T-helper 17 cell (primary cell): ENCODE measurements at places on chromosomes 1 and 21. TPM values are rescaled to one million over a fixed set of nuclear protein-coding genes. Genes with fewer than 3 reads are reported as not detected.

The ZFYVE9 gene
- total RNA-seq = 3.7 TPM

The SPRR3 gene
- not detected for total RNA-seq

The OR14K1 gene
- total RNA-seq = not detected

The ADAMTS1 gene
- total RNA-seq = not detected

The ACTN2 gene
- total RNA-seq = not detected

The PLPPR4 gene
- not detected for total RNA-seq

The FCRL2 gene
- total RNA-seq = 0.44 TPM

The LGR6 gene
- total RNA-seq = 0.13 TPM

The GLUL gene
- 106 TPM for total RNA-seq

The RUNX3 gene
- 186 TPM for total RNA-seq

The GBP6 gene
- total RNA-seq = 0.23 TPM

The TSSK3 gene
- total RNA-seq = not detected

The TXNIP gene
- 567 TPM for total RNA-seq

GRCh38 chr1:183419399-183419798 is 1.2 kb upstream of the NMNAT2 start:
- H3K4me3 ChIP-seq = no peak overlapping the region
- peaks cover 20% of the 10 kb centered on the region for H3K4me1 ChIP-seq
- DNase-seq = no peak
- peaks cover 72% of the 10 kb centered on the region for H3K27me3 ChIP-seq
- peaks cover 3% of the 10 kb centered on the region for H3K36me3 ChIP-seq

DNA sequence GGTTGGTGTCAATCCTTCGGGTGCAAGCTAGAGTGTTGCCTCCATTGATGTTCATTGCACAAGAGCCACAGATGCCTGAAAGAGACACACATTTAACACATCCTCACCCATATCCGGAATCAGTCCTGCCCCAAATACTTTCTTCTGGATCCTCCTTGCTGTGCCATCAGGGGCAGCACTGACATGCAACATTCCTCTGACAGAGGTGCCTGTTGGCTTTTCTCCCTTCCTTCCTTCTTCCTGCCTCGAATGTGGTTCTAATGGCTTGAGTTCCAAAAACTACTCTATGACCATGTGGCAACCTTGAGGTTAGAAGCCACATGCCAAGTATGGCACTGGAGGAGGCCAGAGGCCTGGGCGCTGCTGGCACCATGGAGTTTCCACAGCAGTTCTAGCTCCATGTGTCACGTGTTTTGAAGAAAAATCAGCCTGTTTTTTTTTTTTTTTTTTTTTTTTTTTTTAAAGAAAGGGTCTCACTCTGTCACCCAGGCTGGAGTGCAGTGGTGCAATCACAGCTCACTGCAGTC is 17.0 kb upstream of the ATP13A2 start:
- no peak for DNase-seq
- H3K27ac ChIP-seq = peak overlapping the region; percentile 14
- H3K36me3 ChIP-seq = peaks cover 3% of the 10 kb centered on the region
- H3K27me3 ChIP-seq = no peaks in the 10 kb centered on the region

DNA sequence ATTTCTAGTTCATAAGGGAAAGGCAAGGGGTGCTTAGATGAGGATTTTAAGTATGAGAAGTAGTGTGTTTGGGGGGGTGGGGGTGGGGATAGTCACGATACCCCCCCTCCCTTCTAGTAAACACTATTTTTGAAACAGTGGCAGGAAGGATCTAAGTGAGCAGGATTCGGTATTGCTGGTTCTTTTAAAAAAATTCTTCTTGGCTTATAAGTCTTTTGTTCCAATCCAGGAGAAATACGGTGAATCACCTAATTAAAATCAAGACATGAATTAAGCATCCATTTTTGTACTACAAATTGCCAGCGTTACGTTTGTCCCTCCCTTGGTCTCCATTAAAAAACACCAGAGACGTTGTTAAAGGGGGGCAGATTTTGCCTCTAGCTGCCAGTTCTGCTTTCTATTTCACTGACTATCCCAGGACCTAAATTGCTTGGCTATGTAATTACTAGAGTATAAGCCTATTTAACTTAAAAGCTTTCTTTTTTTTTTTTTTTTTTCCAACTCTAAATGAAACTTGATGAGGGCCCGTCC is 911 bp downstream of the LMO4 start:
- H3K36me3 ChIP-seq = no peaks in the 10 kb centered on the region
- no peak for DNase-seq

DNA sequence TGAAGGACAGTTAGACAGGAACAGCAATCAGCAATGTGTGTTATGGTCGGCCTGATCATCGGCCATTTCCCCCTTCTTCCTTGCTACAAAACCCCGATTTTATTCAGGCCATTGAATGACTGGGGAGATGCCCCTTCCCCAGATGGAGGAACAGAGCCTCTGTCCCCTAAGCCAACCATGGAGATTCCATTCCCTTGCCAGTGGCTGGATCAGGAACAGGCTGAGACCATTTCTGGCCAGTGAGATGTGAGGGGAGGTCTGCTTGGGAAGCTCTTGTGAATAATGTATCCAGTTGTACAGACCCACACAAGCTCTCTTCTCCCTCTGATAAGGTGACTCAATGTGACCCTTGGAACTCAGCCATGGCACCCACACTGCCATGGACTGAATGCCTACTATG is 7.7 kb downstream of the CSRP1 start:
- no peaks in the 10 kb centered on the region for H3K36me3 ChIP-seq
- H3K27me3 ChIP-seq = no peaks in the 10 kb centered on the region
- H3K4me1 ChIP-seq = peaks cover 21% of the 10 kb centered on the region
- DNase-seq = no peak
- no peak overlapping the region for H3K4me3 ChIP-seq

GRCh38 chr1:11795238-11795890 is 10.4 kb downstream of the MTHFR start:
- DNase-seq = no peak
- H3K27ac ChIP-seq = no peak overlapping the region
- peaks cover 8% of the 10 kb centered on the region for H3K36me3 ChIP-seq
- peaks cover 3% of the 10 kb centered on the region for H3K4me1 ChIP-seq
- no peaks in the 10 kb centered on the region for H3K27me3 ChIP-seq

GRCh38 chr1:163230827-163231226 is 28.1 kb upstream of the RGS5 start:
- DNase-seq = no peak
- no peak overlapping the region for H3K4me3 ChIP-seq
- H3K36me3 ChIP-seq = no peaks in the 10 kb centered on the region
- H3K27ac ChIP-seq = no peak overlapping the region
- H3K4me1 ChIP-seq = no peaks in the 10 kb centered on the region

- no peak for DNase-seq
- H3K27me3 ChIP-seq = no peaks in the 10 kb centered on the region
- no peak overlapping the region for H3K27ac ChIP-seq
- H3K36me3 ChIP-seq = peaks cover 2% of the 10 kb centered on the region
- peaks cover 4% of the 10 kb centered on the region for H3K4me1 ChIP-seq
These were observed 114.7 kb downstream of the PBX1 start for GRCh38 chr1:164673584-164674214.

GRCh38 chr1:203340112-203340790 is 10.7 kb downstream of the FMOD start:
- H3K4me3 ChIP-seq = no peak overlapping the region
- DNase-seq = peak; percentile 33
- no peaks in the 10 kb centered on the region for H3K36me3 ChIP-seq
- peaks cover 42% of the 10 kb centered on the region for H3K27me3 ChIP-seq
- H3K27ac ChIP-seq = peak overlapping the region; percentile 73

GRCh38 chr1:114669562-114670082 is at the start of gene DENND2C:
Gene DENND2C, minus strand, starts transcription at chr1:114670049. Its CDS starts 44,065 bp downstream, at chr1:114625984.
- peak within 1 kb of the TSS; percentile 96 for H3K4me3 ChIP-seq
- peak within 1 kb of the TSS; percentile 75 for H3K27ac ChIP-seq
- peaks cover 16% of the 10 kb centered on the region for H3K4me1 ChIP-seq
- DNase-seq = no peak
- peaks cover 3% of the 10 kb centered on the region for H3K36me3 ChIP-seq
- peaks cover 30% of the 10 kb centered on the region for H3K27me3 ChIP-seq

- H3K4me1 ChIP-seq = no peaks in the 10 kb centered on the region
- H3K36me3 ChIP-seq = peaks cover 5% of the 10 kb centered on the region
- DNase-seq = no peak
- no peak overlapping the region for H3K4me3 ChIP-seq
- peak overlapping the region; percentile 21 for H3K27ac ChIP-seq
These were observed 44.9 kb downstream of the SYNJ1 start for GRCh38 chr21:32682696-32683474.

GRCh38 chr21:46211786-46212720 is 16.5 kb downstream of the LSS start:
- no peak overlapping the region for H3K4me3 ChIP-seq
- peaks cover 6% of the 10 kb centered on the region for H3K4me1 ChIP-seq
- no peak for DNase-seq
- H3K27ac ChIP-seq = no peak overlapping the region
- no peaks in the 10 kb centered on the region for H3K27me3 ChIP-seq
- no peaks in the 10 kb centered on the region for H3K36me3 ChIP-seq
